Germinal center (tissue), 1 donor: ENCODE measurements at places on chromosomes 2 and 18.
A peak's percentile ranks its signal among the peaks of the same experiment; 100 is the strongest.

- DNase-seq = no peak
These were observed 39.9 kb upstream of the CDC42EP3 start for GRCh38 chr2:37711308-37711731.

DNA sequence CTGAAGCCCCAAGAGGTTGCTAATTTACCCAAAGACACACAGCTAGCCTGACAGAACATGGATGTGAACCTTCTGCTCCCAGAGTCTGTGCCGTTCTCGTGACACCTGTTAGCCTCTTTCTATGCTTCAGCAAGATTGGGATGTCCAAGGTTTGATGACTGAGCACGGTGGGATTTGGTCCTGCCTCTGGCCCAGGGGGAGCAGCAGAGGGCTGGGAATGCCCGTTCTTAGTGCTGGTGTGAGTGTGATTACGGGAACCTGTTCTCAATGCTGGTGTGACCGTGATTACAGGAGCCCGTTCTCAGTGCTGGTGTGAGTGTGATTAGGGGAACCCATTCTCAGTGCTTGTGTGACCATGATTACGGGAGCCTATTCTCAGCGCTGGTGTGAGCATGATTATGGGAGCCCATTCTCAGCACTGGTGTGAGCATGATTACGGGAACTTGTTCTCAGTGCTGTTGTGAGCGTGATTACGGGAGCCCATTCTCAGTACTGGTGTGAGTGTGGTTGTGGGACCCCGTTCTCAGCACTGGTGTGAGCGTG is 67.3 kb upstream of the SNTG2 start:
- DNase-seq = no peak

DNA sequence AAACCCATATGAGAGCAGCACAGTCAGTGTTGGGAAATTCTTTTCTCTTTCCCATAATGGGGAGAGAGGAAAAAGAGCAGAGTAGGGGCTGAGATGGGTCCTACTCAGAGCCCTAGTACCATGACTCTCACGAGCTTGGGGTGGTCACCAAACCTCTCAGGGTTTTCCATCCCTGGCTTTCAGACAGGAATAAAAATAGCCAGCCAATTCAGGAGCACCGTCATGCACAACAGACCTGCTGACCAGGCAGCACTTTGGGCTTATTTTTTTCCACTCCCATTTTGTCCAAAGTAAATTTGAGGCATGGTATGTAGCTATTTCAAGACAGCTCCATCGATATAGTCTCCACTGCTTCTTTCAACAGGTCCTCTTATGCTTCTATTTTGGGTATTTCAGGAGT is 86.4 kb downstream of the TGFA start:
- no peak for DNase-seq

DNA sequence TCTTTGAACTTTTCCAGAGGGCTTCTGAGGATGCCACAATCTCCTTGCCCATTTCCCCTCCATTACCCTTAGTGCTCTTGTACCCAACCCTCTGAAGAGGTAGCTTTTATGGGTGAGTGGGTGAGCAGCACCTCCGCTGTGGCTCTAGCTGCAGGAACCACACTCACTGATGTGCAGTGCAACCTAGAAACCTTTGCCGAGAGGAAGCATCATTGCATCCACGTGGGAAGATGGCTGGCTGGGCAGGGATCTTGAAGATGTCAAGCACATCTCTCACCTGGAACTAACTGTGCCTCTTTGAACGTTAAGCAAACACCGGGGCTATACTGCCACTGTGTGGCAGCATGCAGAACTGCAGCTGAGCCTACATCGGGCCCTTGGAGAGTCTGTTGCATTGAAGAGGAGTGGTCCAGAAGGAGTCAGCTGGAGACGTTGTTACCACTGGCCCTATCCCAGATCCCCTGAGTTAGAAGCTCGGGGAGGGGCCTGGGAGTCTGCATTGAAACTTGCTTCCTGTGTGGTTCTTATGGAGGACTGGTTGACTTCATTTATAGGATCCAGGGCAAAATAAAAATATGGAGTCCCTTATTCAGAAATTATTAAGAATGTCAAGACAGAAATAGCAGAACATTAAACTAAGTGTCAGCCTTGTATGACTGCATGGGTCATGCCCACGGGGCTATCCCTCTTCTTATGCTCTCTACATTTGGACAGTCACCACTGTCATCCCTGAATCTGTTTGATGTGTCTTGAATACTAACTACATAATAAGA is 28.7 kb downstream of the IGFBP5 start:
- peak; percentile 62 for DNase-seq

GRCh38 chr2:166882851-166883250 is 5.4 kb upstream of the XIRP2 start:
- DNase-seq = no peak

DNA sequence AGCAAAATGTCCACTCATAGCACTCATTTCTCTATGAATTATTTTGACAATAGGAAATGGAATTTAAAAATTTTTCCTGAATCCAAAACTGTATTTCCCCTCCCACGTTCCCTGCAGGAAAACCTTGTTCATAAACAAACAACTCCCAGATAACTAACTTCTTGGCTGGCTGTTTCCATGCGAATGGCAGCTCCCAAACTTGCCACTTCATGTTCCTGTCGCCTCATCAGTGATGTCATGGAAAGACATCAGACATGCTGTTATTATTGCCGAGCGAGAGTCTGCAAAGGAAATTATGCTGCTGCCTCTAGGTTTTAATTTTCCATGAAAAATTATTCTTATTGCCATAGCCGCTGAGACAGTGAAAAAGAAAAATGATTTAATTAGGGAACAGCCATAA is 117.0 kb upstream of the RIOK3 start:
- DNase-seq = no peak

DNA sequence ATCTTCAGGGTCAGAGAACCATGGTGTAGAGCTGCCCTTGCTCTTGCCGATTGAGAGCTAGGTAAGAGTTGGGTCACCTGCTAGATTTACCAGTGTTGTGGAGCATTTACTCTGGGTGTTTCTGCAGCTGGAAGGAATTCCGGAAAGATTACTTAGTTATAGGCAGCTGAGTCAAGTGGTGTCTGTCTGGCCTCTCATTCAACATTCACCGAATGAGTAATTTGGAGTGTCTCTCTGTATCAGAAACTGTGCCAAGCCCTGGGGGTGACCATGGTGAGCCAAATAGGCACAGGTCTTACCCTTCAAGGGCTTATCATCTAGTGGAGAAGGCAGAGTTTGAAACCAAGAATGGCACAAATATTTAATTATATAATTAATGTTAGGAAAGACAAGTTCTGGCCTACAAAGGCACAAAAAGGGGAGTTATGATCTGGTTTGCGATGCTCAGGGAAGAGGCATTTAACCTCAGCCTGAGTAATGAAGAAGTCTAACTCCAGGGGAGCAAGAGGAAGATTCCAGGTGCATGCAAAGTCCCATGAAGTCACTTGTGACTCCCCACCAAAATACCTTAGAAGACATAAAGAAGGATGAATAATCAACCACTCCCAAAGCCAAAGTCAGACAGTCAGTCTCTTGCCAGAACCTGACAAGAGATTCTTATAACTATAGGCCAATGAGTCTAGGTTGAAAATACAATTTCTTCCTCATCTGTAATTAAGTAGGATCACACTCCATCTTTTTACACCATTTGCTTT is 12.5 kb downstream of the SETBP1 start:
- DNase-seq = no peak

DNA sequence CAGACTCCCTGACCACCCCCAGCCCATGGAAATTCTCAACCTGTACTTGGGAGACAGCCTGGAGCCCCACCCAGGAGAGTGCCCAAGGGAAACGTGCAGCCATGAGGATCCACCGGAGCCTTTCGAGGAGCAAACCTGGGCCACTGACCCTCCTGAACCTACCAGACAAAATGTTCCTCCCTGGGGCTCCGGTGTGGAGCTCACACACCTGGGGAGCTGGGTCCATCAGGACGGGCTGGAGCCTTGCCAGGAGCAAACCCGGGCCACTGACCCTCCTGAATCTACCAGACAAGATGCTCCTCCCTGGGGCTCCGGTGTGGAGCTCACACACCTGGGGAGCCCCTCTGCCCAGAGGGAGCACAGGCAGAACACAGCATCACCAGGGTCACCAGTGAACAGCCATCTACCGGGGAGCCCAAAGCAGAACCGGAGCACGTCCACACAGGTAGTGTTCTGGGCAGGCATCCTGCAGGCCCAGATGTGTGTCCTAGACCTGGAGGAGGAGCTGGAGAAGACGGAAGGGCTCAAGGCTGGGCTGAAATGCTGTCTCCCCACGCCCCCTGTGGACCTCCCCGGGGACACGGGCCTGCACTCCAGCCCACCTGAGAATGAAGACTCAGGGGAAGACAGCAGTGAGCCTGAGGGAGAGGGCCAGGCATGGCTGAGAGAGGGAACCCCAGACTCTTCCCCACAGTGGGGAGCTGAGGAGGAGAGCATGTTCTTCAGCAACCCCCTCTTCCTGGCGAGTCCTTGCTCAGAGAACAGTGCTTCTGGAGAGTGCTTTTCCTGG is 8.9 kb downstream of the PSD4 start:
- no peak for DNase-seq
